ENCODE measurements at places on chromosomes 3 and 15.

DNA sequence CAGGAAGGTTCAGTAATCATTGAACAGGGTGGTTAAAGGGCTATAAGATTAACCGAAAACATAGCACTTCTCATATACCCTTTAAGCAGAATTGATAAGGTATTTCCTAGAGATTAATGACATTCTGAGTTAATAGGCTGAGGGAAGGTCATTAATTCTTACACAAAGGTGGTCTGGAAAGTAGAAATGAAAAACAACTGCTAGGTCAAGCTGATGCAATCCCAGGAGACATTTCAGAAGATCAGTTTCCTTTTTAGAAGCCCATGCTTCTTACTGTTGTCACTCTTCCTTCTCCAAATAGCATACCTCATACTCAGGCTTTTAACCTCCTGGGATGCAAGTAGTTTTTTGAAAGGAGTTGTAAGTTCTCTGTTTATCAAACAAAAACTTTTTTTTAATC, 8.8 kb downstream of the FILIP1L start:
- no peak for DNase-seq

GRCh38 chr3:138062037-138062436, 52.1 kb downstream of the CLDN18 start:
- DNase-seq = no peak

GRCh38 chr3:46852334-46852720, 10.9 kb downstream of the MYL3 start:
- DNase-seq = no peak

DNA sequence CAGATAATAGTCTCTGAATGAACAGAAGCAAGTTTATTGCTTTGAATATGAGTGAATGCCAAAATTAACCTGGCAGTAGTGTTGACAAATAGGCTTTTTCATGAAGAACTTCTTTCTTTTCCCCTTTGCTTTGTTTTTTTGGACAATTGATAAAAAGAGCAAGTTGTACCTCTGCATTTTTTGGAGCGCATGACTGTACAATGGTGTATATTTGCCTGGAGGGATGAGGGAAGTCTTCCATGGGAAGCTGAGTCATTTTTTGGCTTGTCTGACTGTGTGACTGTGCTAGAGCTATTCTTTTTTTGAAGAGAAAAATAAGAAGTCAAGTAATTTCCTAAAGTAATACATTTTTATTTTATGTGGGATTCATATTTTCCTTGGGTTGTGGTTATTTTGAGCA, 186.9 kb downstream of the KLHL25 start:
- DNase-seq = peak; percentile 24

DNA sequence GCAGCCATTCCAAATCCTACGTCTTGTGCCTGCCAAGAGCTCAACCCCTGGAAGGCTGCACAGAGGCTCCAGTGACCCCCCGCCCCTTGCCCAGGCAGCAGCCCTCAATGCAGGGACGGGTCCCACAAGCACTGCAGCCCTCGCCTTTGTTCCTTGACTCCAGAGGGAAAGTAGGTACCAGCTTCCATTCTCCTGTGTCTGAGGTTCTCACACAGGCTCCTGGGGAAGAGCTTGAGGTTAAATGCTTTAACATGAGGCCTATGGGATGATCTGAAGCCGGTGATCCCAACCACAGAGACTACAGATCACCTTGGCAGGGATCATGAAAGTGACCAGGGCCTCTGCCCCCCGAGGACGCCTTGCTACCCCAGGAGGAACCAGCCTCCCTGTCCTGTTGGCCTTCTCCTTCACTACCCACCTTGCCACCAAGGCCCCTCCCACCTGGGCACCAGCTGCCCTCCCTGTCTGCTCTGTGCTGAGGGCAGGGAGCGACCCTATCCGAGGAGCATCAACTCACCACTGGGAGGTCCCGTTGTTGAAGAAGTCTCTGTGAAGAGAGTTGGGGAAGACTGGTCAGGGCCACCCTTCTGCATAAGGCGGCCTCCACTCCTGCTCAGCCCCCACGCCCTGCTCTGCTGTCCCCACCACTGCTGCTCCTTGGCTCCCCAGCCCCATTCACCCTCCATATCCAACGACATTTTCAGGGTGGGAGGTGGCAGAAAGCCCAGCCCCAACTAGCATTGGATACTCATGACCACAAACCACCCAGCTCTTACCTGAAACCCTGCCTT, 95.3 kb downstream of the SEC22A start:
- DNase-seq = no peak

Measured in HCT116 (cell line).